ENCODE measurements at places on chromosomes 11 and 22. TPM values are rescaled to one million over a fixed set of nuclear protein-coding genes. Genes with fewer than 3 reads are reported as not detected.

Gene FOLH1
- total RNA-seq: 1.3 TPM

DNA sequence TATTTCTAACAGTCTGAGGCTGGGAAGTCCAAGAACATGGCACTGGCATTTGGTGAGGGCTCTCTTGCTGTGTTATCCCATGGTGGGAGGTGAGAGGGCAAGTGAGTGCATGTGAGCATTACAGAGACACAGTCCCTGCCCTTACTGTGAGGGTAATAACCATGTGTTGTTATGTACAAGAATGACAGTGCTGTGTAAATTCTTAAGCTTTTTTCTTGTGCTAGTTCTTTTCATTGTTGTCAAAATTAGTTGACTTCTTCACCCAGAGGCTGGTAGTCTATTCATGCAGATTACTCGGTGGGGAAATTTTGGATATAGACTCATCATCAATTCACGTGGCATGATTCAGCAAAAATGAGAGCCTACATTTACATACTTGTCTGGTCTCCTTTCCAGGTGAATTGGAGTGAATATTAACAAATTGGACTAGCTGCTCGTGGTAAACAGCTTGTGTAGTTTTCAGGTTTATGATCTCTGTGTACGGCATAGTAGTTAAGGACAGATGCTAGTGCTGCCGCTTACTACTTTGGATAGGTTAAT lies 49.3 kb downstream of the ATXN10 start:
- DNase-seq: no peak

Gene DLG2
- 7.2 TPM for total RNA-seq

DNA sequence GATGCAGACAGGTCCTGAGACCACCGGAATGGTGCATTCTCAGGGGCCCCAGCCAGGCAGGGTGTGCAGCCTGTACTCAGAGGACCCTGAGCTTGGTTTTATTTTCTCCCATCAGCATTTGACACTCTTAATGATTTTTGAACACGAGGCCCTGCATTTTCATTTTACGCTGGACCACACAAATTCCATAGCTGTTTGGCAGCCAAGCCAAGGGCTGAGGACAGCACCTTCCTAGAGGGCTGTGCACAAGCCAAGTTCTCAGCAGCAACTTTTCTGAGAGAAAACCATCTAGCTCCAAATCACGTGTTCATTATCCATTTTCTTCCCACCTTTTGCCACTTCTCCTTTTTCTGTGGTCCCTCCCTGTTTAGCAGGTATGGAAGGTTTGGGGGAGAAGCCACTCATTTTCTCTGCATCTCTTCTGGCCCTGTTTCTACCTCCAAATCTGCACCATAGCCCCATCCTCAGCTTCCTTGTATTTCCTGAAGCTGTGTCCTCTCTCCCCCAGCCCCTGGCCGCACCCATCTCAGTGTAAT lies 60.4 kb downstream of the TRAF6 start:
- no peak for DNase-seq

Gene HEPACAM
- total RNA-seq: not detected

Gene C11orf42
- total RNA-seq: not detected

DNA sequence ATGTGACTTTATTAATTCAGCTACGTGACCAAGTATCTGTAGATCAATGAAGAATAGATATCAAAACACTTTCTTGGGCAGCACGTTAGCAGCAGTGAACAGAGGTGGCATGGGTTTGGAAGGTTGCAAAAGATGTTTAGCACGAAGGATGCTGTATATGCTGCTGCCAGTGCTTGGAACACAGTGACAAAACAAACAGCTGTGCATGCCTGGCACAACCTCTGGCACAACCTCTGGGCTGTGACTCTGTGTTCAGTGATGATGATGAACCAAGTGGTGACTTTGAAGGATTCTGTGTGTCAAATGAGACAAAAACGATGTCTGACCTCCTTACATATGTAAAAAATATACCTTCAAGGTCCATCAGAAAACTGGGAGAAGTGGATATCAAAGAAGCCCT lies 104.7 kb downstream of the TBC1D22A start:
- DNase-seq: no peak

- no peak for DNase-seq
These were observed 26.7 kb downstream of the RRP8 start for GRCh38 chr11:6576471-6577373.

- no peak for DNase-seq
These were observed 45.6 kb downstream of the LRRC4C start for GRCh38 chr11:41413843-41414242.

Gene LARGE2
- total RNA-seq: 13.1 TPM

DNA sequence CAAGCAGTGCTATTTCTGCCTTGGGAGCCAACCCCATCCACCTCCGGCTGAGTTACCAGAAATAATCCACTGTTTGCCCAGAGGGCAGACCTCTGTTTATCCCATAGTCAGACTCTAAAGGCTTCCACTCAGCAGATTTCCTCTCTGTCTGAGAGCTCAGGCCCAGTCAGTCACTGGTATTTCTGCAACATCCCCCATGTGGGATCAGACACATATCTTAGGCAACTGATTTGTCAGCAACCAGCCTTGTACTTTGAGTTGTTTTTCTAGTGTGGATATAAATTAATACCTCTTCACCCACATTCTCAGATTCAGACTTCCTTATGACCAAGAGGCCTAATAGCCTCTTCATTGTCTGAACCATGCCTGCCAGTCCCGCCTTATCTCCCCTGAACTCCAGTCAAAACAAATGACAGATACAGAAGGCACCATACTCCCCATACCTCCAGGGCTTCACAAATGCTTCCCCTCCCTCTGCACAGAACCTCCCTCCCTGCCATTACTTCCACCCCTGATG lies 193.6 kb downstream of the FAM76B start:
- DNase-seq: no peak

Gene SMTN
- 67.7 TPM for total RNA-seq

Gene SCN4B
- total RNA-seq: 3.5 TPM

DNA sequence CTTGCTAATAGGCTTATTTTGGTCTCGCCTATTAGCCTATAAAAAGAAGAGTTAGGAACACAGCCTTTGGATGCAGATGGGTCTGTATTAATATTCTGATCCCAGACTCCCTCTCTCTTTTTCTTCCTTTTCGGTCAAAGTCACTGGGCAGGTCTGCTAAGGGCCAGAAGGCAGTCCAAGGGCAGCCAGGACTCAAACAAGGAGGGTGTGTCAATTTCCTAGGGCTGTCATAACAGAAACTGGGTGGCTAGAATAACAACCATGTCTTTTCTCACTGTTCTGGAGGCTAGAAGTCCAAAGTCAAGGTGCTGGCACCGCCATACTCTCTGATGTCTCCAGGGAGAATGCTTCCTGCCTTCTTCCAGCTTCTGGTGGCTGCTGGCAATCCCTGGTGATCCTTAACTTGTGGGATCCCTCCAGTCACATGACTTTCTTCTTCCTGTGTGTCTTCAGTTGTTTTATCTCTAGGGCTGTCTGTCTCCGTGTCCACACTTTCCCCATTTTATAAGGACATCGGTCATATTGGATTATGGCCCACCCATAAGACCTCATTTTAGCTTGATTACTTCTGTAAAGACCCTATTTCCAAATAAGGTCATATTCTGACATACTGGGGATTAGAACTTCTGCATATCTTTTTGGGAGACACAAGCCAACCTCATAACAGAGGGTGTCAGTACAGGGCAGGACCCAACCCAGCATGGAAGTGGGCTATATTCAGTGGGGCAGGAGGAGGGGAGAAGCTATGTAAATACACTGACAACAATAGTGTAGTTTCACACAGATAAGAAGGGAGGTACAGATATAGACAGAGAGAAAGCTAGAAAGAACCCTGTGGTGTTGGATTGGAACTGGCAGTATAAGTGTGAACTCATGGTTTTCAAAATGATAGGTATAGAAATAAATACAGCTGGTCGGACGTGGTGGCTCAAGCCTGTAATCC lies 5.9 kb upstream of the CSF2RB start:
- DNase-seq: no peak
